ENCODE measurements at places on chromosomes 1 and 21. TPM values are rescaled to one million over a fixed set of nuclear protein-coding genes. Genes with fewer than 3 reads are reported as not detected.

GRCh38 chr1:31663622-31664452 is 19.2 kb upstream of the PEF1 start:
- peak; percentile 45 for DNase-seq

DNA sequence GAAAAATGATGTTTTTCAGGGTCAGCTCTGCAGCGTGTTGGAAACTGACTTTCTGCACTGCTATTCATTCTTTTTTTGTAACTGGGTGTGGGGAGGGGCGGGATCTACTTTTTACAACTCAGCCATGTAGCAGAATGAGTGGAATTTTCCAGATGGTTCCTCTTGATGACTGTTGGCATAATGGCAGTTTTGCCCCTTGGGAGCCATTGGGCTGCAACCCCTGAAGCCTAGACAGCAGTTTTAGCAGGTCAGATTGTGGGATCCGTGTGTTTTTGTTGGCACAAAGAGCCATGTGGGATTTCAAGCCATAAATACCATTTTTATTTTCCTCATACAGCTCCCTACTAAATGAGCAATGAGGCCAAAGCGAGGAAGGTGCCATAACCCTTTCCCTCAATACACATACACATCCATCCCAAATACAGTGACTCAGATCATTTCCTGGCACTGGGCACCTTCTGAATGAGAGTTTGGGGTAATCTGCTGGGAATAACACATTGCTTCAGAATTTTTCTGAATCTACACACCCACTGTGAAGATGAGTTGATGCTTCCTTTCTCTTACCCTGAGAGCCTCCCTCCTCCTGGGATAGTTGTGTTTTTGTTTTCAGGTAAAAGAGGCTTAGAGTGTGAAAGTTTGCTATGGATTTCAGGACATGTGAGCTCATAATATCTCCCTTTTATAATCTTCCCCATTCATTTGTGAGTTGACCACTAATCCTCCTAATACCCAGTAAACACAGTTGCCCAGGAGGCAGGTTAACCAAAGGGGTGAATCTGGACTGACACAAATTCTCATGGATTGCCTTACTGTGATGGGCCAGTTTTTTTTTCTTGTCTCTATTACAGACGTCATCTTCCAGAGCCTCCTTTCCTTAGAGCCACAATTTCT is 13.1 kb downstream of the S100A10 start:
- DNase-seq: peak; percentile 97

GRCh38 chr1:17627239-17628052 is 87.9 kb downstream of the ARHGEF10L start:
- DNase-seq: no peak

Gene HMCN1
- 13.3 TPM for total RNA-seq

Gene PRPF38B
- total RNA-seq: 5.9 TPM

Gene SAMD13
- total RNA-seq: 1.7 TPM

Gene PIGR
- total RNA-seq: not detected

GRCh38 chr21:25350056-25350455 is 257.2 kb downstream of the MRPL39 start:
- DNase-seq: no peak

GRCh38 chr1:236608930-236609726 is 4.8 kb upstream of the HEATR1 start:
- peak; percentile 79 for DNase-seq

- DNase-seq: no peak
Observed at GRCh38 chr1:33142483-33143064, 39.3 kb downstream of the TRIM62 start.

DNA sequence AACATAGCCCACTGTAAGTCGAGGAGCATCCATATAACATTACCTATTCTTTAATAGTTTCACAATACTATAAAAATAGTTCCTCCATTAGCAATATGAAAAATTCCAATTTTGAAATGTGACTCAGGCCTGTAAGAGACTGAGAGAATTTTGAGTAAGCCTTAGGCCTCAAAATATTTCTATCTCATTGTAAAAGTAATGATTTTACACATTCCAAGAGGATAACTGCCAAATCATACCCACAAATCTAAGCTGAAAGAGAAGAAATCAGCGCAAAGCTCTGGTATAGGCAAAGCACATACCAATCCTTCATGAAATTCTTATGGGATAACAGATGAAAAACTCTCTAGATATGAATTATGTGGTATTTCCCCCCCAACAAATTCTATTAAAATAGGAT is 144.1 kb downstream of the CDC42BPA start:
- no peak for DNase-seq

DNA sequence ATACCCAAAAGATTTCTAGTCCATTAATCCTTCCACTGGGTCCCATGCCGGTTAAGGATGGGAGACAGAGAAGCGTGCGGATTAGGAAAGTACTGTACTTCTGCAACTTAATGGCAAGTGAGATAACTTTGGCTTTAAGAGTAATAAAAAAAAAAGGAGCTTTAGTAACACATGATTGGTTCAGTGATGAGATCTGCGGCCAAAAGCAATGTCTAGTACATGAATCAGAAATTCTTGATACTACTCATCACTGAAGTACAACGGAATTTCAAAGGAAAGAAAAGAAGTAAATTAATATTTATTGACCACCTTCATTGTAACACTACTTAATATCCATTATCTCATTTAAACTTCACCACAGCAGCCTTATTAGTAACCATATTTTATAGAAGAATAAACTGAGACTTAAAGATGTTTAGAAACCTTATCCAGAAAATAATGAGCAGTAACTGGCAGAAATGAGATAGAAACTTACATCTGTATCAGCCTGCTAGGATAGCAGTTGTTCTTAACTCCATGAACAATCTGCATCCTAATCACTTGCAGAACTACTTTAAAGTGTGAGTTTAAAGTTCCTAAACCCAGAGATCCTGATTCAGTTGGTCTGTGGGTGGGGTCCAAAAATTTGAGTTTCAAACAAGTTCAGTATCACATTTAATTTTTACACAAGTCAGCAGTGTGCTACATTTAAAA is 14.1 kb upstream of the NUF2 start:
- no peak for DNase-seq

DNA sequence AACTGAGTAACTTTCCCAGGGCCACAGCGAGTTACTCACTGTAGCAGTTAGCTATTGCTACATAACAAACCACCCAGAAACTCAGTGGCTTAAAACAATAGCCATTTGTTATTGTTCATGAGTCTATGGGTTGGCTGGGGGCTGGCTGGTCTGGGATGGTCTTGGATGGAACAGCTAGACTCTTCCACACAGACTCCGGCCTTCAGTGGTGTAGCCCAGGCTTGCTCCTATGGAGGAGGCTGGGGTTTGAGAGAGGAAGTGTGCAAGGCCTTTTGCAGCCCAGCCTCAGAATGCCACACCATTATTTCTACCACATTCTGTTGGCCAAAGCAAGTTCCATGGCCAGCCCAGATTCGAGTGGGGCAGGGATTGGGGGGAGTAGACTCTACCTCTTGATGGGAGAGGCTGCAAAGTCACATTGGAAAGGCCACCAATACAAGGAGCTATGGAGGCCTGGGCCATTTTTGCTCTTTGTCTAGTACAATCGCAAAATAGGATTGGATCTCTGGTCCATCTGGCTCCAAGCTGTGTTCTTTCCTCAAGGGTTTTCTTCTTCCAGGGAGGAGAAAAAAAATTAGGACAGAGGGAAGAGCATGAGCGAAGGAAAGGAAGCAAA is 37.5 kb upstream of the TTC22 start:
- DNase-seq: no peak

GRCh38 chr1:223659711-223660110 is 5.8 kb downstream of the CAPN8 start:
- no peak for DNase-seq

GRCh38 chr1:84912726-84913554 is 19.9 kb upstream of the LPAR3 start:
- no peak for DNase-seq

DNA sequence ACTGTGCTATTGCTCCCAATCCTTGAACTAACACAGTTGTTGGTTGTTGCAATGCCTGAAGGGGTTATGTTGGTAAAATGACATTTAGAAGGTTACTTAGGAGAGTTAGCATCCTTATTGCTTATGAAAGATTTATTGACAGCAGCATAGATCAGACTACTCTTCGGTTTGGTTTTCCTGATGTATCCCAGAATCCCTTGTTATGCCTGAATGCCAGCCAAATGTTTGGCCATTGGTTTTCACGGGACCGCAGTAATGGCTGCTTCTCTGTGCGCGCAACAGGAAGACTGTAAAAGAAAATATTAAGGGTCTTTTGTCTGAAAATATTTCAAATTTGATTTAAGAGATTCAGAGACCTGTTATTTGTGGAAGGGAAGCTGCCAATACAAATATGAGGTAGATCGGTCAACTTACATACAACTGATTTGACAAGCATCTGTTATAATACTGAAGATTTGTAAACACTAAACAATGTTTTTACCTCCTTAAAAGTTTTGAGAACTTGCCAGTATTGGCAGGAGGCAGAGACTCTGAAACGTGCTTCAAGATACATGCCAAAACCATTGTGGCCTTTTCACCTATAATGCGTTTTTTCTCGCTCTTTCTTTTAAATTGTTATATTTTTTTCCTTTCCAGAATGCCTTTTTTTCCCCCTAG is 8.3 kb downstream of the NFIA start:
- no peak for DNase-seq

DNA sequence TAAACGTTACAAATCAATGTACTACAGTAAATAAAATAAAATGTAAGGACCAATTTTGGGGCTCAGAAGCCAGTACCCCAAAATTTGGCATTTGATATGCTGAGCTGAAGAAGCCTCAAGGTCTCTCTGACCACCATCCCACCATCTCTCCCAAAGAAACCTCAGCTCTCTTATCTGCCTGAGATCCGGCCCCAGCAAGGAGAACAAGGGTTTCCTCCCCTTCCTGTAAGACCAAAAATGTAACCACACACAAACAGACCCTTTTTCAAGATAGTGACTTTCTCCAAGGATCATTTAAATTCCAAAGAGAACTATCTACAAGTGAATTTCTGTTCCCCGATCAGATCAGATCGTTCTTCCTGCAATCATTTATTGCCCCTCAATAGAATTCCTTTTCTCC is 68.1 kb upstream of the SLC45A1 start:
- no peak for DNase-seq

DNA sequence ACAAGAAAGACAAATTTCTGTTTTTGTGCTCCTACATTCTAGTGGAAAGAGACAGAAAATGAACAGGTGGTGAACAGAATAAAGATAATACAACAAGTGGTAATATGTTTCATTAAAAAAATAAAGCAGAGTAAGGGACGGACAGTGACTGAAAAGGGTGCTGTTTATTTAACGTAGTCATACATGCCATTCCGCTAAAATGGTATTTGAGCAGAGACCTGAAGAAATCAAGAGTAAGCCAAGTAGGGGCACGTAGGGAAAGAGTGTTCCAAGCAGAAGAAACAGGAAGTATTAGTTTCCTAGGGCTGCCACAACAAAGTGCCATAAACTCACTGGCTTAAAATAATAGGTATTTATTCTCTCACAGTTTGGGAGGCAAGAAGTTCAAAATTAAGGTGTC is 65.6 kb upstream of the KCTD3 start:
- DNase-seq: no peak

GRCh38 chr1:58748666-58749065 is 35.2 kb downstream of the JUN start:
- no peak for DNase-seq

Gene ANKRD34A
- total RNA-seq: under 0.01 TPM

Gene OR2L5
- total RNA-seq: not detected

Gene ASTN1
- total RNA-seq: not detected

DNA sequence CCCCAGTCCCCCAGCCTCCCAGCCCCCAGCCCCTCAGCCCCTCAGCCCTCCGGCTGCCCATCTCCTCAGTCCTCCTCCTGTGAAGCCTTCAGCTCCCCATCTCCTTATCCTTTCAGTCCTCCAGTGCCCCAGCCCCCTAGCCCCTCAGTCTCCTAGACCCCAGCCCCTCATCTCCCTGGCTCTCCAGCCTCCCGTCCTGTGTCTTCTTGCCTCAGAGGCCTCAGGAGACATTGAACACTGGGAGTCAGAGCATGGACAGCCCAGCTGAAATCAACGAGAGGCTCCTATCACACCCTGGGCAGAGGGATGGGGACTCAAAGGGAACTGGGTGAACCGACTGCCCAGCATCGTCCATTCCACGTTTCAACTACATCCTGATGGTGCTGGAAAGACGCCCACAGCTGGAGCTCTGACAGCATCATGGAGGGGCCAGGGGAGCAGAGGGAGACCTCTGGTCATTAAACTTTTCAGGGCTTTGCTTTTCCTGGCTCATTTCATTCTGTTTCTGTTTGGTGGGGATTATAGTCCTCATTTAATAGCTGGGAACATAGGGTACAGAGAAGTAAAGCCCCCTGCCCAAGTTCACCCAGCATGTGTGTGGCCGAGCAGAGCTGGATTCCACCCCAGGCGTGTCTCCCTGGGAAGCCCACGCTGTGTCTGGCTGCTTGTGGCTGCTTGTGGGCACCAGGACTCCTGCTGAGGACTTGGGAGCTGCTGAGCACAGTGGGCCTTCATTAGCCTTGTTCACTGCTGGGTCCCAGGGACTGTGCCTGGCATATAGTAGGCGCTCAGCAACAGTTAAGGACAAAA is 396.7 kb downstream of the PTPRU start:
- DNase-seq: no peak

- DNase-seq: peak; percentile 99
Observed at GRCh38 chr1:147172168-147173016, at the start of gene PRKAB2. PRKAB2 (minus strand) TSS chr1:147172470; CDS start chr1:147172144, 326 bp downstream.

DNA sequence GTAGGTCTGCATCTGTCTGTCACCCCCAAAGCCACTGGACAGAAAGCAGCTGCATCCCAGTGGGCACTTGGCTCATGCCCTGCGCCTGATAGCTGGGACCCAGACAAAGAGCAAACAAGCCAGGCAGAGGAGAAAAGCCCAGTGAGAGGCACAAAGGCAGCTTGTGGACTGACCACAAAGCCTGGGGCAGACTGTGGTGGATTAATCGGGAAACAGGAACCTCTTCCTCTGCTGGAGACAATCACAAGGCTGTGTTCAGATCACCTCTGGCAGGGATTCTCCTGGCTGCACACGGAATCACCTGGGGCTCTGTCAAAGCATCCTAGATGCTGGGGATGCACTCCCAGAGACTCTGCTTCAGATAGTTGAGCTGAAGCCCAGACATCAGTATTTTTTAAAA is 15.2 kb upstream of the GJB5 start:
- no peak for DNase-seq

DNA sequence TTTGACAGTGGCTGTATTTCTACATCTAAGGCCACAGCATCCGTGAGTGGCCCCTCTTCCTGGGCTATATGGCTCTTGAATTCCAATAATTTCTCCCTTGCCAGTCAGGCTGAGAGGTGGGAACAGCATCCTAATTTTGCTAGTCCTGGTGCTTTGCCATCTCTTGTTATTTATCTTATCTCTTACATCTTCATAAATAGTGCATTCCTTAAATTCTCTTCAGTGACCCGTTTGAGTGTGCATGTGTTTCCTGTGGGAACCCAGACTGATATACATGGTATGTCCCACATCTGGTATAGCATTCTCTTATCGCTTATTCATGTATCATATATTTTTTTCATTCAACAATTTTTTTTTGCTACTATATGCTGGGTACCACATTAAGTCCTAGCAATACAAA is 9.9 kb downstream of the S100A11 start:
- DNase-seq: no peak

GRCh38 chr21:36508948-36509347 is 29.0 kb upstream of the CLDN14 start:
- no peak for DNase-seq

Gene RNU1-1
- total RNA-seq: under 0.01 TPM

Gene KCNN3
- 0.99 TPM for total RNA-seq

Gene UBE2U
- total RNA-seq: 0.20 TPM

Data from lung microvascular endothelial cell (primary cell).